ENCODE measurements at places on chromosomes 2 and 18.

GRCh38 chr2:195312662-195313061, 344.4 kb upstream of the SLC39A10 start:
- no peak for DNase-seq

DNA sequence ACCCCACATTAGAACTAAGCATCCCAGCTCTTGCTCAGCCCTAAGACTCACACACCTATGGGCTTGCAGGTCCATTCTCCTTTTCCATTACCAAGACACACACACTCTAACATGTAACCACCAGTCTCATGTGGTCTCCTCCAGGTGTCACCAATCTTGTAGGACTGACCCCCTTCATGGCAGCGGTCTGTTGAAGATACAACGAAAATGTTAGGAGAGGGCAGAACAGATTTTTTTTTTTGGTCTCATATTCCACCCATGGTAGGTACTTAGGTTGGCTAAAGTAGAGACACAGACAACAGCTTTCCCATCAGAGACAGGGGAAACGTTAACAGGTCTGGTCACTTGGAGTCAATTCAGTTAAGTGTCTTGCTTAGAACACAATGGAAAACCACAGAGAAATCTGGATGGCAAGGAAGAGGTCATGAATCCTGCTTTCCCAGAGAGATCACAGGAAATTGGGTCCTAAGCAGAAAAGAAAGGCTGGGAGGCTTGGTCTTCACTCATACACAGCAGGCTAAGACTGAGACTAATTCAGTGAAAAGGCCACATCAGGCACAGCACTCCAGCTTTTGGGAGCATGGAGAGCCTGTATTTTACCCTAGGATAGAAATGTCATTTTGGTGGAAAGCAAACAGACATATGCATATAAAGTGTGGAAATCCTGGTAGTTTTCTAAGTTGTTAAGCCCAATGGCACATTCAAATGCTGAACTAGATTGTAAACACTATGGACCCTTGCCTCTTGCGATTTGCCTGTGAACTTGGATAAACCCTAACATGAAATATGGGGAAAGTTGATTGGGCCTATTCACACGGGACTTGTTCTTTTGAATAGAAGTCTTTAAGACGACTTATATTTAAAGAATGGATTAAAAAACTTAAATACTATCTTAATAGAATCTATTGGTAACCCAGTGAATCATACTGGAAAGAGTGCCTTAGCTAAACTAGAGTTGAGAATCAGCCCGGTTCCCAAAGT, 3.8 kb downstream of the FN1 start:
- DNase-seq: no peak

DNA sequence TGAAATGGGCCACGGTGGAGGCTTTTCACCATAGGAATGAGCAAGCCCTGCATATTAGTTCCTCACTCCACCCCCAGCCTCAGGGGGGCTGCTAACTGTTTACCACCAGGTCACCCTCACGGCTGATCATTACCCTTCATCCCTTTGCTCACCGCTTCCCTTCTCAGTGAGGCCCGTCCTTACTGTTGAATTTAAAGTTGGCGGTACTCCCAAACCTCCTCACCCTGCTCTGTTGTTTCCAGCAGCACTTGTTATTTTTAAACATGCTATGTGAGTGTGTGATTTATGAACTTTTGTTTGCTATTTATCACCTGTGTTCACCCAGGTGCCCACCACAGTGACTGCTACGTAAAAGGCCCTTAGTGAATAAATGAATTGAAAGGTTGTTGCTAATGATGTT, 243.6 kb downstream of the ZNF407 start:
- no peak for DNase-seq

GRCh38 chr2:88913280-88913679, 221.8 kb downstream of the RPIA start:
- DNase-seq: no peak

- DNase-seq: no peak
Measured at GRCh38 chr2:239060676-239061075, 212.8 kb downstream of the TWIST2 start.

- peak; percentile 75 for DNase-seq
Measured at GRCh38 chr2:42859006-42859552, 66.7 kb upstream of the HAAO start.

DNA sequence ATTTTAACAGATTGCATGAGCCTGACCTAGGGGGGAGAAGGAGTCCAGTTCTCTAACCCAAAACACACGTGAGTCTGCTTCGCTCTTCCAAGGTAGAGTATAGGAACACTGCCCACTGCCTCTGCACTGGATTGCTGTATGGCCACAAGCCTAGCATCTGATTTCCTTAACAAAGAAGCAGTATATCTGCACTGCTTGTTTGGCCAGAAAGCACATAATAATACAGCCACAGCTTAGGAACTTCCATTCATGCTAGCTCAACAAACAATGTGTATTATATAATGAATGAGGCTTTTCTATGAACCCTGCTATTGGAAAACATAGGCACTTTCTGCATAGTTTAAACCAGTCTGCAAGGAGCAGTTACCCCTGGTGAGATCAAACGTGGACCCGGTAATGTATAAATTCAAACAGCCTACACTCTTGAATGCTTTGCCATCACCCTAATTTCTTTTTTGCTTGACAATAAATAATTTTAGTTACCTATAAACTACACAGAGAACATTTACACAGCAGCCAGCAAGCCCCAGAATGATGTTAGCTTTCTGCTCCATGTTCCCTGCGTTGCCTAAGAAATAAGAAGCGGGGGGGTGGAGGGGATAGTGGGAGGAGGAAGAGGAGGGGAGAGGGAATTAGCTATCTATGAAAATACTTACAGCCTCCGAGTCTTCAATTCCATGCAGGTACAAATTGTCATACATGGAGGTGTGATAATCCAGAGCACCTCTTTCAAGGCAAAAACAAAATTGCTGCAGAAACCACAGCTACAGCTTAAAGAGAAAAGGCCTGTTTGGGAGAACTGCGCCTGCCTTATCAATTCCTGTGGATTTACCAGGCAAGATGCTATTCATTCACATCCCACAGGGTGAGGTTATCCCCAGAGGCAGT, 125.6 kb downstream of the CACNB4 start:
- no peak for DNase-seq

- DNase-seq: no peak
Measured at GRCh38 chr2:226317970-226318369, 481.6 kb downstream of the IRS1 start.

DNA sequence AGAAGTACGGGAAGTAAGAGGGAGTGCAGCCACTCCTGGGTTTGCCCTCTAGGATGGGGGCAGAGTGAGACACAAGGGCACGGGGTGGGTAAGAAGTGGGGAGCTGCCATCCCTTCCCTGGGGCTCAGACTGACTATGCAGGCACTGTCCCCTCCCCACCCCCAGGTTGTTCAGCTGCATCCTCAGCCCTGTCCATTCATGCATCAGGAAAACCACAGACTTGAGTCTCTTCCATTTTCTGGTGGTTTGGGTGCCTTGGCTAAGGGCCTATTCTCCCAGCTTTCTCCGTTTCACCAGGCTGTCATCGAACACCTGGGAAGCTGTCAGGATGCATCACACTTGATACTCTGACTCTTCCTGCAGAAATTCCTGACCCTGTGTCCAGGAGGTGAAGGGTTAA, 111.9 kb downstream of the TFCP2L1 start:
- DNase-seq: no peak

DNA sequence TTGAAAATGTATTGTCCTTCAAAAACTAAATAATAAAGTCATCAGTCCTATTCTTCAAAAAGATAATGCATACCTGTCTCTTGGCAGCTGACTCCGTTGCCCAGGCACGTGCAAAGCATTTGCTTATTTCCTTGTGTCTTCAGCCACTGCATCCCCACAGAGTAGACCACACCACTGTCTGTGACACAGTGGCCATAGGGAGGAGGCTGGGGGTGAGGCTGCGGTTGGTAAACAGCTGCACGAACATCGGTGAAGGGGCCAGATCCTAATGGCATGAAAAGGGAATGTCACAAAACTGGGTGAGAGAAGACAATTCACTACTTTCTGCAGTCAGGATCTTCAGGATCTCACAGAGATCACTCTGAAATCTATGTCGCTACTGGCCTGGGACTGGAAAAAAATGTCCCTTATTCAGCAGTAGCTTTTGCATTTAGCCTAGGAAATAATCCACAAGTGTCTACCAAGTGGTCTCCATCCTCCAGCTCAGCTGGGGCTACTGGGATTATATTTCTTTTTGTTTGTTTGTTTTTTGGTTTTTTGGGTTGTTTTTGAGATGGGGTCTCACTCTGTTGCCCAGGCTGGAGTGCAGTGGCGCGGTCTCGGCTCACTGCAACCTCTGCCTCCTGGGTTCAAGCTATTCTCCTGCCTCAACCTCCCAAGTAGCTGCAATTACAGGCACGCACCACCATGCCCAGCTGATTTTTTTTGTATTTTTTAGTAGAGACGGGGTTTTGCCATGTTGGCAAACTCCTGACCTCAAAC, 10.7 kb downstream of the FN1 start:
- DNase-seq: no peak

DNA sequence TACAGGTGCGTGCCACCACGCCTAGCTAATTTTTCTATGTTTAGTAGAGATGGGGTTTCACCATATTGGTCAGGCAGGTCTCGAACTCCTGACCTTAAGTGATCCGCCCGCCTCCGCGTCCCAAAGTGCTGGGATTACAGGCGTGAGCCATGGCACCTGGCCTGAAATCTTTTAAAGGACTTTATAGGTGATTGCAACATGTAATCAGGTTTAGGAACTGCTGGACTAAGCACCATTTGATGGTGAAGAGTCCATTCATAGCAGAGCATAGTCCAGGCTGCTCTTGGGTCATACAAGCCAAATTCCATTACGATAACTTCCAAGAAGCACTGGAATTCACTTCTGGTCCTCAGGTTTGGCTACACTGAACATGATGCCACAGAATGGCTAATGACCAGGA, 200.6 kb upstream of the SMAD2 start:
- no peak for DNase-seq

- peak; percentile 13 for DNase-seq
Measured at GRCh38 chr2:171160956-171161740, 455 bp upstream of the TLK1 start.

DNA sequence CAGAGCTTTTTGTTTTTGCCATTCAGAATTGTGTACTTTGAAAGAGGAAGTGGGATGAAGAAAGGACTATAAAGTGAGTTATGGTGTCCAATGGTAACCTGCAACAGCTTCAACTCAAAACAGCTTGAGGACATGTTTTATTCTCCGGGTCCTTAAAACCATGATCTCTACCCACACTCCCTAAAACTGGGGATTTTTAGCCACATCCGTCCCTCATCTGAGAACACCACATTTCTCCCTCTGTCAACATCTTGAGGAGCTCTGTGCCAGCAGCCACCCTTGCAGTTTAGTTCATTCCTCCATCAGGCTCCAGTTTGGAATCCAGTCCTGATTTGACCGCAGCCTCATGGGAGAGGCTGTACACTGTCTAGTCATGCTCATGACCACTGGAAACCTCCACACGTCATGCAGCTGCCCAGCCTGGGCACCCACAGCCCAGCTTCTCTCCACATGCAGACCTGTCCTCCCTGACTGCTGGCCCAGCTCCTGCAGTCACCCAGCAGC, 62.6 kb downstream of the C18orf63 start:
- DNase-seq: no peak

DNA sequence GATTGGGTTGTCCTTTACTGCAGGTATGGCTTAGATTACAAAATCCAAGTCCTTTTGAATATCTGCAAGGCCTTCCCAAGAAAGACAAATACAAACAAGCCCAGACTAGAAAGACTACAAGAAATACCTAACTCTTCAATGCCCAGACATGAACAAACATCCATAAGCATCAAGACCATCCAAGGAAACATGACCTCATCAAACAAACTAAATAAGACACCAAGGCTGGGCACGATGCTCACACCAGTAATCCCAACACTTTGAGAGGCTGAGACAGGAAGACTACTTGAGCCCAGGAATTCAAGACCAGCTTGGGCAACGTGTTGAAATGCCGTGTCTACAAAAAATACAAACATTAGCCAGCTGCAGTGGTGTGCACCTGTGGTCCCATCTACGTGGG, 31.7 kb downstream of the MAP4K3 start:
- DNase-seq: no peak

DNA sequence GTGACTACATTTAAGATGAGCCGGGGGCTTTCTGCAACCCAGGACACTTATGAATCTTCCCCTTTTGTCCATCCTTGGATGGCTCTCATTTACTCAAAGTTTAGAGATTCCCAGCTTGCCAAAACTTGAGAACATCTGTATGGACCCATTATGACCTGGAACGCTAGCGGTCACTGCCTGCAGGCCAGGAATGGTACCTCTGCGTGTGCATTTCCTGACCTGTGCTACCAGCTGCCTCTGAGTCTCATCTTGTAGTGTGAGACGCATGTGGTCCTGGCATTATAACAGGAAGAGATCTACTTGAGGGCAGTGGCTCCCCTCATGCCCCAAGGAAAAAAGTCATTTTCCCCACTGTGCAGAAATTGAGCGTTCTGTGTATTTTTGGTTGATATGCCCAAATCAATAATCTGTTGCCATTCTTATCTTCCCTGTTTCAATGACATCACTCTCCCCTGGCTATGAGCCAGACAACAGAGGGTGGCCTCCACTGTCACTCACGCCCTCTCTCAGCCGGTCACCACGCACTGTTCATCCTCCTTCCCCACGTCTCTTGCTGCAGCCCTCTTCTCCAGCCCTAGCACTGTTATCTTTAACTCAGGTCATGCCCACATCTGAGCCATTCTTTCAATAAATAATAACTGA, 28.5 kb upstream of the NPAS2 start:
- DNase-seq: no peak

DNA sequence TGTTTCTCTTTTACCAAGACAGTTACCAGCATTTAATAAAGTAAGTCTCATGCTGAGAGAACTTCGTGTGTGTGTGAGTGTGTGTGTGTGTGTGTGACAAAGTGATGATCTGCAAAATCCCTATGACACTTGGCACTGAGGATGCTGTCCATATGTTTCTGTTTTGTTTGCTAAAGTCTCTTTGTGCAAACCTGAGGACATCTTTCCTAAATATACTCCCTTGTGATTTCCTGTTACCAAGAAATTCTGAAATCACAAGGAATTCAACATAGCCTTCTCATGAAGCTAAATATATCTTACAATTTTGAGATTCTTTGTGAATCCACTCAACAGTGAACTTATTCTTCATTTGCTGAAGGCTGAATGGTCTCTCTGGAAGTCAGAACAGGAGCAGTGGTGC, 1359.7 kb upstream of the NRXN1 start:
- DNase-seq: no peak

GRCh38 chr2:109134741-109135358, 5.8 kb downstream of the SH3RF3 start:
- DNase-seq: no peak

DNA sequence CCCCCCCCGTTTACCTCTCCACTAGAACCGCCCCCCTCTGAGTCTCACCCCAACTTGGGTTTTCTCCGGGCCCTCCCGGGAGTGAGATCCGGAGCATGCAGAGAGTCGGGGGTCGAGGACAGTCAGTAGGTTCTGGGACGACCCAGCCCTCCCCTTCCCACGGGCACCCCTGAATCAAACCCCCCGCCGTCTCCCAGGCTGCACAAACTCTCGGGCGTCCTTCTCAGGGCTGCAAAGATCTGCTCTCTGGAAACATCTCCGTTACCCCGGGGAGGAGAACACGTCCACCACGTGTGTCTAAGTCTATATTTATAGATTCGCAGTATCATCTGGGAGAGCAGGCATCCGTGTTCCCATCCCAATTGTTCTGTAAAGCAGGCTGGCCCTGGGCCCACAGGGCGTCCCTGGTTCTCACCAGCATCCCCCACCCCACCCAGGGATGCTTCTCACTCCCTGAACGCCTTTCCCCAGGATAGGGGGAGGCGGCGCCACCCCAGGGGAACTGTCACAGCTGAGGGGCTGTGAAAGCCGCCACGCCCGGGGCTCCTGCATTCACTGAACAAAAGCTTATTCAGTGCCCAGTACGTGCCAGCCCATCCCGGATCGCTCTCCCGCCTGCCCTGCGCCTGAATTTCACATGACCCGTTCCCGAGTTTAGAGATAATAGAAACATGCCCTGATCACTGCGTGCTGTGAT, 765 bp upstream of the DIPK1C start:
- no peak for DNase-seq
